Activated gamma-delta T cell treated with anti-CD3 and anti-CD28 coated beads, Interleukin-2, amount 50 U/mL, for 16 hours (primary cell): ENCODE measurements at places on chromosomes 4 and X.

DNA sequence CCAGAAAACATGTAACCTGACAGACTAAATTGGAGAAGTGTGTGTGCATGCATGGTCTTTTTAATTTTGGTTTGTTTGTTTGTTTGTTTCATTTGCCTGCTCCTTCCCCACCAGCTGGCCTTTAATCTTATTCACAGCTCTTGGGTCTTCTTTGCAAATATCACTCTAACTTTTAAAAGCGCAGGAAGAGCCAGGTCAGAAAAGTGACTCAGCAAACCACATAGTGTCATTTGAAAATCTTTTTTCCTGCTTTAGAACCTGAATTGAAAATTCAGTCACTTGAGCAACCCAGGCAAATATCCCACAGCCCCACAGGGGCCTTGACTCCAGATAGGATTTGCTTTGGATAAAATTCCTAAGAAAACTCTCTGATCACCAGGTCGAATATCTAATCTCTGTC is 4.6 kb downstream of the TMEM255A start:
- DNase-seq = no peak

- no peak for DNase-seq
Observed at GRCh38 chrX:28850955-28851354, 263.7 kb downstream of the IL1RAPL1 start.

- no peak for DNase-seq
Observed at GRCh38 chr4:25937801-25938200, 23.8 kb downstream of the SMIM20 start.

DNA sequence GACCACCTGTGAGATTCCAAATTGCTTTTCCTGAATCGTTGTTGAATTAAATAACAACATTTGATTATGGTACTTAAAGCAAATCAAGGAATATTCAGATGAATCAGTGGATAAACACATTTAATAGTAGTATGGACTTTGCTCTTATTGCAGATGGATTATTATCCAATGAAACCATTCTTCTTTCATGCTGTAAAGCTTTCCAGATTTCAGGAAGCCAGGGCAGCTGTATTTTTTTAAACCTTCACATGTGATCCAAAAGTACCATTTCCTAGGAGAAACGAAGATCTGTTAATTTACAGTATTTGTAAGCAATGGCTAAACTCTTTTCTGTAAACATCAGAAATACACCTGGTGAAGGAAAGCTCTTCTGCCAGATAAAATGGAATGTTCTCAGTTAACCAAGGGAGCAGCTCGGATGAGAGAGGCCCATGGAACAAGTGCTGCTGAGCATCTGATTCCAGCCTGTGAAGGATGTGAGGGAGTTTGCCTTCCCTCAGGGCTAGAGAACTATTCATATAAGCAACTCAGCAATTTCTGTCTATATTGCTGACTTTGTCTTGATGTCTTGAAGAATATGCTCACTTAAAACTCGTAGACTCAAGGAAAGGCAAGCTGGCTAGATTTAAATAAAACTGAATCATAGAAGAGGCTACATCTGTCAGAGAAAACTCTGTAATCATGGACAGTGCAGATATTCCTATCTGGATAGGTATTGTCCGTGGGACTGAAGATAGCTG is 94.4 kb upstream of the LIMCH1 start:
- no peak for DNase-seq

- no peak for DNase-seq
Observed at GRCh38 chr4:61489927-61490326, 289.8 kb downstream of the ADGRL3 start.

- DNase-seq = no peak
Observed at GRCh38 chr4:13881892-13882291, 254.4 kb upstream of the BOD1L1 start.

DNA sequence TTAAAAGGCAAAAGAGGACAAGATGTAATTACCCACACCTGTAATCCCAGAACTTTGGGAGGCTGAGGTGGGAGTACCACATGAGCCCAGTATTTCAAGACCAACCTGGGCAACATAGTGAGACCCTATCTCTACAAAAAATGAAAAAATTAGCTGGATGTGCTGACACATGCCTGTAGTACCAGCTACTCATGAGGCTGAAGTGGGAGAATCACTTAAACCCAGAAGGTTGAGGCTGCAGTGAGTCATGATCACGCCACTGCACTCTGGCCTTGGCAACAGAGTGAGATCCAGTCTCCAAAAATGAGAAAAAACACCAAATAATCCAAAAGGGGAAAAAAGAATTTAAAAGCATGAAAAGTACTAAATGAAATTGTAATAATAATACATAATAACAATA is 30.8 kb downstream of the NR0B1 start:
- DNase-seq = no peak

GRCh38 chrX:150062292-150063137 is 124.2 kb upstream of the EOLA2 start:
- DNase-seq = no peak

- DNase-seq = no peak
Observed at GRCh38 chr4:36165631-36166005, 78.7 kb downstream of the ARAP2 start.

- DNase-seq = no peak
Observed at GRCh38 chr4:20026456-20026855, 225.2 kb upstream of the SLIT2 start.

GRCh38 chrX:32530802-32531403 is 680.4 kb downstream of the DMD start:
- no peak for DNase-seq

GRCh38 chr4:100189820-100190642 is at the start of gene DDIT4L:
Gene DDIT4L, minus strand, starts transcription at chr4:100190468. Its CDS starts 485 bp downstream, at chr4:100189983.
- peak; percentile 1 for DNase-seq

DNA sequence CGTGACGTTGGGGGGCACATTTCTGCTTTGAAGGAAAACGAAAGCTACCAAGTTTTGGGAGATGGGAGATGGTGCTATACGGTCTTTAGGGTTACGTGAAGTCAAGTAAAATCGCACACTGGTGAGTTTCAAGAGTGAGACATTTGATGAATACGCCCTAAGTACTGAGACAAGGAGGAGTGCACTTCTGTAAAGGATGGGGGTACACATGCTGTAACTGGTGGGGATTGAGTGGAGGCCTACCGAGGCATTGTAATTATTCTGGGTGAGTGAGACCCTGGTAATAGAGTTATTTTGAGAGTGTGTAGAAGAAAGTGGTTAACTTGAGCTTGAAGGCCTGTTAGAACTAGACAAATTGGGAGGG is 536 bp downstream of the SH3BGRL start:
- no peak for DNase-seq

DNA sequence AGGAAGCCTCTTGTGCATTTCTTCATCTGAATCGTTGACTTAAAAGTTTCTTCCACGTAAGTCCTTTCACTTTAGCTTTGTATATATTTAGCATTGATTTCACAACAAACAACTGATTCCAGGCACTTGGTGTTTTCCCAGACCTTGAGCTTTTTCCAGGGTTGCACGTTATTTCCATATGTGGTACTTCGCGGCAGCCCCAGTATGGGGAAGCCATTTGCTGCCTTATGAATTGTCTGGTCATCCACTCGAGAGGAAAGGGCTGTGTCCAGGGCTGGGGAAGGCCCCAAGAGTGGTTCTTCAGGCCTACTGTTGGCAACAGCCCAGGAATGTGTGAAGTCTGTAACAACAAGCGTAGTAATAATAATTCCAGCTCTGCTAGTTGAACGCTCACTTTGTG is 2.8 kb upstream of the TLR8 start:
- no peak for DNase-seq

GRCh38 chr4:61129971-61130370 is 70.2 kb upstream of the ADGRL3 start:
- DNase-seq = no peak

DNA sequence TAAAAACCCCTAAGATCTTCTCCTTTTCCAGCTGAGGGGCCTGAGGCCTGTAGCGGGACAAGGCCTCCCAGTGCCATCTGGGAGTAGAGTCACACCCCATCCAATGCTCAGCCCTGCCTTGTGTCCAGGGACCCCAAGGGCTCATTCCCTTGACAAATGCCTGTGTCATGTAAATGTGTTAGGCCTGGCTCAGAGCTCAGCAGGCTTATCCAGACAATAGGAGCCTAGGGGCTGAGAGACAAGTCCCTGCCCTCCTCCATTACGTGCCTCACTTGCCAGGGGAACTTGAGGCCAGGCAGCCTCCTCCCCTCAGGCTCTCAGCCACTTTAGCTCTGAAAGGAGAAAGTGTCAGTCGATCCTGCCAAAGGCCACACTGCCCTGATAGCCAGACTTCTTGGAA is 166.8 kb upstream of the MAMLD1 start:
- no peak for DNase-seq

DNA sequence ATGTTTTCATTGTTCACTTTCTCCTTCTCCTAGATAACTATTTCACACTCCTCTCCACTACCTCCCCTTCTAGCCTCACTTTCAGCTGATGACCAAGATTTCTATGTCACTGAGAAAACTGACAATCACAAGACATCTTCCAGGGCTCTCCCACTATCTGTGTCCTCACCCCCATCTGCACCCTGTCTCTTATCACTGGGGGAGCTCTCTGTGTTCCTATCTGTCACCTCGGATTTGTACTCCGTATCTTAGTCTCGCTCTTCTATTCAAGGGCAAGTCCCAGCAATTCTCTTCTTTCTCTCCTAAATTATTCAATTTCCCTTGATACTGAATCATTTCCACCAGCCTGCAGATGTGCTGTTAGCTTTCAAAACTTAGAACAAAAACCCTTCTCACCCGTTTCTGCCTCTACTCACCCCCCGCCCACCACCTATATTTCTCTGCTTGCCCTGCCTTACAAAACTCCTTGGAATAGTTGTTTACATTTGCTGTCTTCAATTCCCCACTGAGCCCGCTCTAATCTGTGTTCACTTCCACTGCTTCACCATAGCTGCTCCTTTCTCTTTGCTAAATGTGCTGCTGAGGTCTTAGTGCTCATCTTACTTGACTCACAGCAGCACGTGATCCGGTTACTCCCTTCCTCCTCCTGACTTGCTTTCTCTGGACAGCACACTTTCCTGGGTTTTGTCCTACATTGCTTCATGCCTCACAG is 293.2 kb downstream of the UNC5C start:
- no peak for DNase-seq

GRCh38 chr4:95535180-95535579 is 13.6 kb downstream of the UNC5C start:
- no peak for DNase-seq

GRCh38 chr4:148730766-148731165 is 288.6 kb upstream of the NR3C2 start:
- DNase-seq = no peak

- DNase-seq = no peak
Observed at GRCh38 chrX:17638731-17639130, 98.6 kb upstream of the SCML1 start.

GRCh38 chrX:101195442-101196173 is 24.0 kb upstream of the DRP2 start:
- no peak for DNase-seq

DNA sequence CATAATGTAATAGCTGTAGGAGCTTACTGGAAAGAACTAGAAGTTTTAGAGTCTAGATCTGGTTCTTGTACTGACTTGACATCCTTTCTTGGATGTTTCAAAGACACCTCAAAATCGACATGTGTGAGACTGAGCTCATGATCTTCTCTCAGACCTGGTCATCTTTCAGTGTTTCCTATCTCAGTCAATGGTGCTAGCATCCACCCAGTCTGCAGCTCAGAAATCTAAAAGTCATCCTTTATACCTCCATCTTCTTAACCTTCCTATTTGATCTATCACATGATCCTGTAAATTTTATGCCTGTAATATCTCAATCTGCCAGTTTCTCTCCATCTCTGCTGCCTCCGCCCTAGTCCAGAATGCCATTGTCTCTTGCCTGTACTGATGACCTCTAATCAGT is 301.9 kb upstream of the PITX2 start:
- no peak for DNase-seq

DNA sequence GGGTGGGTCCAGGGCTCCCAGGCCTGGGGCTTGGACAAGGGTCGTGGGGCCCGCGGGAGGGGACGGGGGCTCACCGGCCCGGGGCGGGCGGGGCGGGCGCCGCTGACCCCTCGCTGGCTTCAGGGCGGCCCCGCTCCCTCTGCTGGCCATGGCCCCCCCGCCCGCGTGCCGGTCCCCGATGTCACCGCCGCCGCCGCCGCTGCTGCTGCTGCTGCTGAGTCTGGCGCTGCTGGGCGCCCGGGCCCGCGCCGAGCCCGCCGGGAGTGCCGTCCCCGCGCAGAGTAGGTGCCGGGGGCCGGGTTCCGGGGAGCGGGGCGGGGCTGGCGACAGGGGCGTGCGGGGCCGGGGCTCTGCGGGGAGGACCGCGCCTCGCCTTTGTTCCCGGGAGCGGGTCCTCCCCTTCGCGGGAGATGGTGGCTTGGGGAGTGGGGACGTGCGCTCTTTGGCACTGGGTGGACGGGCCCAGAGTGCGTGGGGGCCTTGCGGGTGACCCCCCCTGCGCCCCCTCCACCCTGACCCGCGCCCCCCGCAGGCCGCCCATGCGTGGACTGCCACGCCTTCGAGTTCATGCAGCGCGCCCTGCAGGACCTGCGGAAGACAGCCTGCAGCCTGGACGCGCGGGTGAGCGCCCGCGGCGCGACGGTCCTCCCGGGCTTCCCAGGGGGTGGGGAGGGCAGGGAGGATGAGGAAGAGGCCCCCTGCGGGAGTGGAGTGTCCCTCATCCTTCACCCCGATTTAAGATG is 16.8 kb upstream of the NAT8L start:
- DNase-seq = no peak

DNA sequence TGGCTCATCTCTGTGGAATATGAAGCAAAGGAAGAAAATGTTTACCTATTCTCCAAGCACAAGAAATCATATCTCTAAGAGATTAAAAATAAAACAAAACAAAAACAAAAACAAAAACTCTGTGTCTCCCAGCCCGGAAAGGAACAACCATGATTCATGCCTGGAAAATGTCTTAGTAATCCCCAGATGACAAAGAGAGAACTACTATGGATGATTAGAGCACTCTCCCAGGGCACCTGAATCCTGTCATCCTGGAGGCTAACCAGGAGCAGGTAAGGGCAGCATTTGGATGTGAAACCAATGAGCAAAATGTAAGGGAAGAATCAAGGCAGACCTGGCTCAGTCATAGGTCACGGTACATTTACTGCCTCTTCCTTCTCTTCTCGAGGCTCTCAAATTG is 1.7 kb upstream of the AKAP4 start:
- DNase-seq = no peak

- no peak for DNase-seq
Observed at GRCh38 chrX:131779741-131780140, 235.9 kb downstream of the OR13H1 start.

DNA sequence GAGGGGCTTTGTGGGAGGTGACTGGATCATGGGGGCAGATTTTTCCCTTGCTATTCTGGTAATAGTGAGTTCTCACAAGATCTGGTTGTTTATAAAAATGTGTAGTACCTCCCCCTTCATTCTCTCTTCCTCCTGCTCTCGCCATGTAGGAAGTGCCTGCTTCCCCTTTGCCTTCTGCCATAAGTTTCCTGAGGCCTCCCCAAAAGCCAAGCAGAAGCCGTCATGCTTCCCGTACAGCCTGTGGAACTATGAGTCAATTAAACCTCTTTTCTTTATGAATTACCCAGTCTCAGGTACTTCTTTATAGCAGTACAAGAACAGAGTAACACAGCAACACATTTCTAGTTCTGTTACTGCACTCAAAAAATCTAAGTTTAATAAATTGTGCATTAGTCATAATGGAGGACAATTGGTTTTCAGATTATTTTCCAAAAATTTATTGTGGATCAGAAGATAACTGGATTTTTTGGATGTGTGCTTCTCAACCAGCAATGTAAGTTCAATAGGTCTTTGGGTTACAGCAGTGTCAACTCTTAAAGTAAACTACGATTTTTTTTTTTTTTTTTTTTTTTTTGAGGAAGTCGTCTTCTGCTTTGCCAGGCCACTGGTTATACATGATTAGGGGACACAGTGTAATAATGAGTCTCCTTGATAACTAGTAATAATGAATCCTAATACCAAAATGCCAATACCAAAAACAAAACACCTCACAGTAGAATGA is 69.9 kb downstream of the CHIC2 start:
- DNase-seq = no peak

GRCh38 chr4:55468724-55469123 is 73.0 kb downstream of the TMEM165 start:
- DNase-seq = no peak
